ENCODE measurements at places on chromosomes 7 and 10. TPM values are rescaled to one million over a fixed set of nuclear protein-coding genes. Genes with fewer than 3 reads are reported as not detected.

The GRID2IP gene
- total RNA-seq, result not detected

The GPR26 gene
- total RNA-seq, result not detected

The CDHR3 gene
- total RNA-seq, result 19.6 TPM

The COA1 gene
- total RNA-seq, result 13.2 TPM

The TMEM168 gene
- 31.6 TPM for total RNA-seq

The DRGX gene
- not detected for total RNA-seq

The ARMS2 gene
- total RNA-seq, result not detected

The CALML3 gene
- total RNA-seq, result not detected

The NRP1 gene
- 174 TPM for total RNA-seq

All from fibroblast of the aortic adventitia (primary cell).